ENCODE measurements at places on chromosomes 4 and X.

DNA sequence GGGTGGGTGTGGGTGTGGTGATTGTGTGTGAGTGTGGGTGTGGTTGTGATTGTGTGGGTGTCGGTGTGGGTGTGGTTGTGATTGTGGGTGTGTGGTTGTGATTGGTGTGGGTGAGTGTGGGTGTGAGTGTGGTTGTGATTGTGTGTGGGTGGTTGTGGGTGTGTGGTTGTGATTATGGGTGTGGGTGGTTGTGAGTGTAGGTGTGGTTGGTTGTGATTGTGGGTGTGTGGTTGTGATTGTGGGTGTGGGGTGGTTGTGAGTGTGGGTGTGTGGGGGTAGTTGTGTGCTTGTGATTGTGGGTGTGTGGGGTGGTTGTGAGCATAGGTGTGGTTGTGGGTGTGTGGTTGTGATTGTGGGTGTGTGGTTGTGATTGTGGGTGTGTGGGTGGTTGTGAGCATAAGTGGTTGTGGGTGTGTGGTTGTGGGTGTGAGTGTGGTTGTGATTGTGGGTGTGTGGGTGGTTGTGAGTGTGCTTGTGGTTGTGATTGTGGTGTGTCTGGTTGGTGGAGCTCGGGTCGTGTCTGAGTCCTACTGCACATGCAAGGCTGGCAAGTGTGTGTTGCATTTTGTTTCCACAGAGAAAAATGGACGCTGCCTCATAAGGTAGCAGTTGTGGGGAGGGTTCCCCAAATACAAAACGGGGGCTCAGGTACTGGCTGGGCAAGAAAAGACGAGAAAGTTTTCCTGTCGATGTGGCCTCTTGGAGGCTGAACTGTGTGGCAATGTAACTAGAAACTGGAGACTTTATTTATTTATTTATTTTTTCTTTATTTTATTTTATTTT is 116.7 kb downstream of the UBE2K start:
- DNase-seq = no peak

DNA sequence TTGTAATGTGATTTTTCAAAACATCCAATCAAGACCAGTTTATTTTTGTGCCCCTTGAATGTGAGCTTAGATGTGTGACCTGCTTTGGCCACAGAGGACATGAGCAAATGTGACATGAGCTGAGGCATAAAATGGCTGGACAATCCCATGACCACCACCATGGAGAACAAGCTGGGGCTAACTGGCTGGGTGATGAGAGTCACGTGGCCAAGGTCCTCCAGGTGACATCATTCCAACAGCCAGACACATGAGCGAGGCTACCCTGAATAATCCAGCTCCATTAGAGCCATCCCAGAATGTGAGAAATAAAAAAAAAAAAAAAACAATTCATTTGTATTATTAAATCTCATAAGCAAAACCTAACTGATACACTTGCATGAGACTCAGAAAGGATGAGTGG is 90.4 kb upstream of the LDB2 start:
- no peak for DNase-seq

DNA sequence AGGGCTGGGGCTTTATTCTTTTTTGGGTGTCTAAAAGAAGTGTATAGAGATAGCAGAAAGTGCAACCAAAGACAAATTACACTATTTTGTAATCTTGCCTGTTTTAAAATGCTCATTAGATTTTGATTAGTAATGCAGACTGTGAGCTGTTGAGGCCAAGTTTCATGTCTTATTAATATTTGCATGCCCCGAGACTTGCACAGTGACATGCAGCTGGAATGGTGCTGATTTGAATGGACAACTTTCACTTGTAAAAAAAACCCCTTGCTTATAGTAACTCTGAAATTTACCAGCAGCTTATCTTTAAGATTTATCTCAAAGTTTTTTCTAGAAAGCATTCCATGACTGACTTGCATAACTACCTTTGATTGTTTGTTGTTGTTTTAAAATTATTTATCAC is 835.1 kb upstream of the IGFBP7 start:
- DNase-seq = no peak

DNA sequence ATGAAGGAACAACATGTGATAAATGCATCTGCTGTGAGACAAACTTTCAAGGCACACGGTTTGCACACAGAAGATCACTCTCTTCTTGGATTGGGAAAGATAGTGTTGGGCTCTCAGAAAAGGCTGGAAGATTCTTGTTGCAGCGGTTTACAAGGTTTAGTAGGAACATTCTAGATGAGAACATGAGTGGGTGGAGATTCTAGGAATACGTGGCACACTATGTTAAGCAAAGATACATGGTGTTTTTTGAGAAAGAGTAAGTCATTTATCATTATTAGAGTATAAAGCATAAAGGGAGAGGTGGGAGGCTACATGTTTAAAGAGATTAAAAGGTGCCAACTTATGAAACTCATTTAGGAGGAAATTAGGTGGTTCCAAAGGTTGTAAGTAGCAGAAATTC is 348.8 kb upstream of the HS3ST1 start:
- no peak for DNase-seq

- DNase-seq = no peak
Observed at GRCh38 chrX:20066968-20067708, 49.6 kb downstream of the MAP7D2 start.

GRCh38 chr4:177320721-177321120 is 11.0 kb downstream of the NEIL3 start:
- no peak for DNase-seq

GRCh38 chr4:189285377-189285776 is 655.3 kb upstream of the FRG1 start:
- no peak for DNase-seq

DNA sequence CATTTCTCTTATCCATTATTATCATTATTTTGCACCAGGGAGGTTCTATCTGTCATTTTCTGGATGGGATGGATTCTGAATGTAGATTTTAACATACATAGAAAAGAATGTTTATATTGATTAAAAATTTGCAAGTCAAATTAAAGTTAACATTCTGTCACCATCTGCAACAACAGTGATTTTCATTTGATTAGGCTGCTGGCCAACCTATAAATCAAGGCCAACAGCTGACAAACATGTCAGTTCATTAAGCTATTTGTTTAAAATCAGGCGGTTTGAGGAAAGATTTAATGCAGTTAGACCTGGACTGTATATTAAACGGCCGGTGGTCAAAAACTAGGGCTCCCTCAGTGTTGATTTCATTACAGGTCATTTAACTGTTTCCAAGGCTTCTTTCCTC is 109.5 kb upstream of the CBR4 start:
- no peak for DNase-seq

DNA sequence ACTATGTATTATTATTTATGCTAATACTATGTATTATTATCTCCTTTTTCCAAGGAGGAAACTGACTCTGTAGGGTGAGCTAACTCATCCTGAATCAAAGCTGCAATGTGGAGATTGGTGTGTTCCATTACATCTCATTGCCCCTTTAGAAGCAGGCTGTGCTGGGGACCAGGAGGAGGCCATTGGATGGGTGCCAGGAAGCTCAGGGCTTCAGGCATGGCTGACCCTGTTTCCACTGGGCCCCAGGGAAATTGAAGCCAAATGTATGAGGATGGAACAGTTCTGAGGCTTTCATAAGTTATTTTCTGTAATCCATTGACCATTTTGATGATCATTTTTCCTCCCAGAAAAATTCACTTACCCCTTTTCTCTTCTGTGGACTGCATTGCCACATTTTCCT is 418.8 kb upstream of the ZFP42 start:
- no peak for DNase-seq

DNA sequence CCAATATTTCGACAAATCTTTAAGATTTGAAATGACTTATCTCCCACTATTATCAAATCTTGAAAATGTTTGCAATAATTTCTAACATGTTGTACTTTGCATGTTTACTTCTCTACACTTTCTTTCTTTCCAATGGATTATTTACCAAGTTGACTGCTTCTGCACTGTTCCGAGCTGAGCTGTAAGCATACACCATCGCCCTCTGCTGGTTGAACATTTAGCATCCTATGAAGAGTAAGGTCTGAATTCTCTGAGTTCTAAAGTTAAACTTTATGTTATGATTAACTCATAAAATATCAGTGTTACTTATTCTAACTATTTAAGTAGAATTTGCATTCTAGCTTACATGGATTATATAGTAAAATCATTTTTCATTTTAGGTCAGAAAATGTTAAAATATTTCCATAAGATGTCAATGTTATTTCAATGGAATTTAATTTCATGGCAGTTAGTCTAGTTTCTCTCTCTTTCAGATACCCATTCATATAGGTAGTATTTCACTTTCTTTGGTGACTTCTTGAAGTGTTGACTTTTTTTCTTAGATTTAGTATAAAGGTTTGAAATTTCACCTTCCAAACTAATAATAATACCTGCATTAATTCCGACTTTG is 137.4 kb downstream of the DKK2 start:
- no peak for DNase-seq

DNA sequence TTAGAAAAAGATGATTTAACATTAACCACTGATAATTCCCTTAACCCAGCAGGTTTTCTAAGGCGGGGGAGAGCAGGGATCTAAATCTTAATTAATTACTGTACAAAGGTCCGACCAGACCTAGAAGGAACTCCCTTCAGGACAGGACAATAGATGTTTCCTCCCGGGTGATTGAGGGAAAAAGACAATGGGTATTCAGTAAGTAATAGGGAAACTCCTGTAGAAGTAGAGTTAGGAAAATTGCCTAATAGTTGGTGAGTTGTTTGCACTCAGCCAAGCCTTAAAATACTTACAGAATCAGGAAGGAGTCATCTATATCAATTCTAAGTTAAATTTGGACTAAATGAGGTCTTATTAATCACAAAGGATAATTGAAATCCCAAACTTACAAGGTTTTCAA is 5.8 kb upstream of the SRD5A3 start:
- DNase-seq = no peak

DNA sequence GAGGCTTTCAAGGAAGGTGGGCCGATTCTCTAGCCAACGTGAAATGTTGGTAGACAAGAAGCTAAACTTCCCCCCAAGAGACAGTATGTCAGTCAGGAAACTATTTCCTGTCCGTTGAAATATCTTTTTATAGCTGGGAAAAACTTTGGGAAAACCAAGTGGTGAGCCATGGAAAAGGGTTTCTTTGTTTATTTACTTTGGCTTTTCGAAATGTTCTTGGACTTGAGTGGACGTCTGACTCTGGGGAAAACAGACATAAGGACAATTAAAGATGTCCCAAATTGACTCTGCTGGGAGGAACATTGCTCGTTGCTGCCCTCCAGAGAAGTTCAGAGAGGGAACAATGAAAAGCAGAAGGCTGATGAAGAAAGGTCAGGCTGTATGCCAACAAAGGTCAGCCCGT is 295.4 kb downstream of the RAPGEF2 start:
- no peak for DNase-seq

DNA sequence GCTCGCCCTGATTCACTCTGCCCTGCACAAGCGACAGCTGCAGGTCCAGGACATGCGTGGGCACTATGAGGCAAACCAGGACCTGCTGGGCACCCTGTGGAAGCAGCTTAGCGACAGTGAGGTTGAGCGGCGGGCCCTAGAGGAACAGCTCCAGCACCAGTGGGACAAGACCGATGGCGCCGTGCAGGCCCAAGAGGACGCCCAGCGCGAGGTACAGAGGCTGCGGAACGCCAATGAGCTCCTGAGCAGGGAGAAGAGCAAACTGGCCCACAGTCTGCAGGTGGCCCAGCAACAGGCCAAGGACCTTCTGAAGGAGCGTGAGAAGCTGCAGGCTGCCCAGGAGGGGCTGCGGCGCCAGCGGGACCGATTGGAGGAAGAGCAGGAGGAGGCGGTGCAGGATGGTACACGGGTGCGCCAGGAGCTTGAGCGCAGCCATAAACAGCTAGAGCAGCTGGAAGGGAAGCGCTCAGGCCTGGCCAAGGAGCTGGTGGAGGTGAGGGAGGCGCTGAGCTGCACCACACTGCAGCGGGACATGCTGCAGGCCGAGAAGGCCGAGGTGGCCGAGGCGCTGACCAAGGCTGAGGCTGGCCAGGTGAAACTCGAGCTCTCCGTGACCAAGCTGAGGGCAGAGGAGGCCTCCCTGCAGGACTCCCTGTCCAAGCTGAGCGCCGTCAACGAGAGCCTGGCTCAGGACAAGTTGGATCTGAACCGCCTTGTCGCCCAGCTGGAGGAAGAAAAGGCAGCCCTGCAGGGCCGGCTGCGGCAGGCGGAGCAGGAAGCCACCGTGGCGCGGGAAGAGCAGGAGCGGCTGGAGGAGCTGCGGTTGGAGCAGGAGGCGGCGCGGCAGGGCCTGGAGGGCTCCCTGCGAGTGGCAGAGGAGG is 12.8 kb downstream of the SMIM10L2A start:
- no peak for DNase-seq

DNA sequence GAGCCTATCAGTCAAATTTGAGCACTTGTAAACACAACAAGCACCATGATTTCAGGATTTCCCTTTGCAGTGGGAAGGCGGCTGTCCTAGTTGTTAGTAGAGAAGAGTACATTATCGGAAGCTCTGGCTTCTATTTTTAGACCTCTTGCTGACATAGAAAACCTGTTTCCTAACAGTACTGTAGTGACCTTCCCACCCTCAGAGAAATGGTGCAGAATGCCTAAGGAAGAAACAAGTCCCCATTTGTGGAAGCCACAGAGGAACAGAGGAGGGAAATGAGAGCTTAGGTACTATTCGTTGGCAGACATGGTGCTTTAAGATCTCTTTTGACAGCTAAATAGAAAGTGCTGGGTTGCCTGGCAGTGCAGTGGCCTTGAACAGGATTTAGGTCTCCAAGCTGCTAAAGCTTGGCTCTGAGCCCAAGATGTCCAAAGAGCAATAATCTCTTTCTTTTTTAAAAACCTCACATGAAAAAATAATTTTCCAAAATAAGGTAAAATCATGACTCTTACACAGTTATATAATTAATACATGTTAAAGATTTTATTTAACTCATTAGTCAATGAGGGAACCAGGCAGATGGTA is 24.9 kb downstream of the GLRA2 start:
- DNase-seq = no peak

DNA sequence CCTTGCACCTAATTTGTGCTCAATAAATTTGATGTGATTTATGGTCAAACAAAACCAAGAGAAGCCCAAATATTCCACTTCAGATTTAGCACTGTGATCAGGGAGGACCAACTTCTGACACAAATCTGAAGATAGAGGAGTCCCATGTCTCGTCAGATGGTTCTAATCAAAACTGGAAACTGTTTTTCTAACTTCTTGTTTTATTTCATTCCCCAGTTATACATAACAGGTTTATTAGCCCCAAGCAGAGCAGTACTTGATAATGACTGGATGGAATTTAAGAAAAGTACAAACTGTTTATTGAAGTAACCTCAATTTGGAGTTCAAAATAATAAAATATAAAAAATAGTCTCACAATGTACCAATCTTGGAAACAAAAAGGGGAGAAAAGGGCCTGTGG is 310.3 kb downstream of the LDB2 start:
- DNase-seq = no peak

GRCh38 chr4:25448379-25449109 is 71.5 kb downstream of the ANAPC4 start:
- no peak for DNase-seq
